ENCODE measurements at places on chromosomes 5 and 9. TPM values are rescaled to one million over a fixed set of nuclear protein-coding genes. Genes with fewer than 3 reads are reported as not detected.

Gene HSPA4
- 122 TPM for total RNA-seq

Gene SLC25A2
- total RNA-seq = 0.82 TPM

Gene NTNG2
- 2.5 TPM for total RNA-seq

Gene HRCT1
- not detected for total RNA-seq

Gene PCDH1
- not detected for total RNA-seq

Gene LCN9
- total RNA-seq = not detected

Gene PRRC2B
- total RNA-seq = 83.8 TPM

Gene CBY3
- not detected for total RNA-seq

Gene ADRB2
- total RNA-seq = 37.0 TPM

Gene HMCN2
- total RNA-seq = not detected

Gene FABP6
- 0.69 TPM for total RNA-seq

Gene ZFP37
- total RNA-seq = not detected

GRCh38 chr9:444528-444927, 229.9 kb downstream of the DOCK8 start:
- no peak overlapping the region for H3K27ac ChIP-seq
- H3K27me3 ChIP-seq = no peaks in the 10 kb centered on the region
- peaks cover 9% of the 10 kb centered on the region for H3K36me3 ChIP-seq
- H3K4me3 ChIP-seq = no peak overlapping the region

- no peak overlapping the region for H3K4me3 ChIP-seq
- H3K27me3 ChIP-seq = no peaks in the 10 kb centered on the region
- no peaks in the 10 kb centered on the region for H3K4me1 ChIP-seq
Measured at GRCh38 chr5:153674356-153674755, 183.9 kb downstream of the GRIA1 start.

GRCh38 chr9:134413890-134414623, 87.8 kb downstream of the RXRA start:
- H3K4me1 ChIP-seq = no peaks in the 10 kb centered on the region
- H3K27ac ChIP-seq = no peak overlapping the region
- no peak for DNase-seq
- no peaks in the 10 kb centered on the region for H3K36me3 ChIP-seq
- no peaks in the 10 kb centered on the region for H3K27me3 ChIP-seq

DNA sequence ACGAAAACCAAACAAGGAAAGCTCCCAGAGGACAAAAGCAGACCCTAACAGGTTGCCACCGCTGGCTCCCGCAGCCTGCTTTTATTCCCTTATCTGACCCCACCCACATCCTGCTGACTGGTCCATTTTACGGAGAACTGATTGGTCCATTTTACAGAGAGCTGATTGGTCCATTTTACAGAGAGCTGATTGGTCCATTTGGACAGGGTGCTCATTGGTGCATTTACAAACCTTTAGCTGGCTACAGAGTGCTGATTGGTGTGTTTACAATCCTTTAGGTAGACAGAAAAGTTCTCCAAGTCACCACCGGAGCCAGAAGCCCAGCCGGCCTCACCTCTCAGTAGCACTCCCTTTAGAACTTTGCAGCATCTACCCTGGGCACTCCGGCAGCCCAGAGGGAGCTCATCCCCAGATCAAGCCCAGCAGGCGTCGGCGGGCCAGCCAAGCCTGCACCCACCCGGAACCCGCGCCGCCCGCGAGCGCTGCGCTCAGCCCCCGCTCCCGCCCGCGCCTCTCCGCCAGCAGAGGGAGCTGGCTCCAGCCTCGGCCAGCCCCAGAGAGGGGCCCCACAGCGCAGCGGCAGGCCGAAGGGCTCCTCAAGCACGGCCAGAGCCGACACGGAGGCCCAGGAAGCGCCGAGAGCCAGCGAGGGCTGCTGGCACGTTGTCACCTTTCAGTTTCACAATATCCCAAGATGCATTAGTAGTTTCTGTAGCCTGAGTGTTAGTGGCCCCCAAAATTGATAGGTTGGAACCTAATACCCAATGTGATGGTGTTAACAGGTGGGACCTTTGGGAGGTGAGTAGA, 35.3 kb upstream of the CLPTM1L start:
- no peak overlapping the region for H3K4me3 ChIP-seq
- H3K27ac ChIP-seq = no peak overlapping the region
- H3K36me3 ChIP-seq = no peaks in the 10 kb centered on the region
- H3K4me1 ChIP-seq = no peaks in the 10 kb centered on the region
- H3K27me3 ChIP-seq = no peaks in the 10 kb centered on the region
- DNase-seq = no peak

- H3K4me3 ChIP-seq = no peak overlapping the region
- no peaks in the 10 kb centered on the region for H3K4me1 ChIP-seq
- H3K27ac ChIP-seq = no peak overlapping the region
- H3K36me3 ChIP-seq = no peaks in the 10 kb centered on the region
Measured at GRCh38 chr5:116671211-116671736, 96.7 kb upstream of the SEMA6A start.

- no peaks in the 10 kb centered on the region for H3K36me3 ChIP-seq
- H3K4me1 ChIP-seq = no peaks in the 10 kb centered on the region
- DNase-seq = peak; percentile 51
- H3K4me3 ChIP-seq = no peak overlapping the region
Measured at GRCh38 chr9:74379718-74380117, 117.4 kb upstream of the RORB start.

DNA sequence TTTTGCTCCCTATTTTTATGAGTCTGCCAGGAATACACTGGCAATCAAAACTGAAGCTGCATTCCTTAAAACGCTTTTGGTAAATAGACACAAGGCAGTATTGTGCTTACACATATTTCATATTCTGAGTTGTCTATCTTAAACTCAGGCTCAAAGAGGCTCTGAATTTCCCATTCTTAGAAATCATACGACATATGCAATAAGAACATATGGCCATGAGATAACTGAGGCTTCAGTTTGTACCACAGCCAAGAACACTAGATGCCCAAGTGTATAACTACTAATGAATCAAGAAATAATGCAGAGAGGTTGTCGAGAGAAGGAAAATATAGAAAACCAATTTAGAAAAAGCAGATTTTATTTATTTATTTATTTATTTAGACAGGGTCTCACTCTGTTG, 357.4 kb downstream of the NDUFS4 start:
- no peak overlapping the region for H3K27ac ChIP-seq
- no peaks in the 10 kb centered on the region for H3K4me1 ChIP-seq
- H3K4me3 ChIP-seq = no peak overlapping the region

DNA sequence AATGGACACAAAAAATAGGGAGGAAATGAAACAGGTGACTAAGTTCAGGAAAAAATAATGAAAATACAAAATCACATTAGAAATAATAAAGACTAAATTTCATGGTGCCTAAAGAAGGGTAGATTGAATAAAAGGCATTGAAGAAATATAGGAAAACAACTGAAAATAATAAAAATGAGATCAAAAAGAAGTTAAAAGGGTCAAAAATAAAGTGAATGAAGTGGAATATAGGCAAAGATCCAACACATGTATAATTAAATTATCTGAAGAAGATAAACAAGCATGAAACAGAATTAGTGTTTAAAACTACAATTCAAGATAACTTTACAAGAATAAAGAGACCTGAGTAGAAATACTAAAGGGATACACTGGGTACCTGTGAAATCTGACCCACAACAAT, 87.6 kb downstream of the SUSD1 start:
- H3K27me3 ChIP-seq = no peaks in the 10 kb centered on the region
- no peak overlapping the region for H3K4me3 ChIP-seq
- no peak overlapping the region for H3K27ac ChIP-seq
- DNase-seq = no peak
- H3K36me3 ChIP-seq = no peaks in the 10 kb centered on the region
- H3K4me1 ChIP-seq = no peaks in the 10 kb centered on the region

DNA sequence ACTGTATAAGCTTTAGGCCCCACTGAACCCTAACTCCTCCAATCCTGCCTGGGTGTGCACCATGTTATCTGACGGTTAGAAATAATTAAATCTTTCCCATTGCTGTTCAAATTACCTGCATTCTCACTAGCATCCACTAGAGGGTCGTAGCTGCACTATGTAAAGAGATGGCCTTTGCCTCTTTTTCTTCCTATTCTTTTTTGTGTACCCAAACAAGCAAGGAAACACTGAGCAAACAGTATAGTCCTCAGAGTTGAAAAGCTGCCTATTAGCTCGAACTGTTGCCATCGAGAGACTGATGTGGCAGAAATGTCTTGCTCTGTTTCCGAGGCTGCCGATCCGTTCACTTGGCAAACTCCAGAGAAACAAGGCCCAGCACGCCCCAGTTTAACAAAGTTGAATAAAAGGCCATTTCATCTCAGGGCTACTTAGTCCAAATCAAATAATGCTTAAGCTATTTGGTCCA, 163.8 kb upstream of the TRPM3 start:
- H3K4me1 ChIP-seq = no peaks in the 10 kb centered on the region
- H3K36me3 ChIP-seq = no peaks in the 10 kb centered on the region
- no peak overlapping the region for H3K4me3 ChIP-seq

GRCh38 chr5:11104651-11105112, 343.6 kb upstream of the DAP start:
- H3K27me3 ChIP-seq = no peaks in the 10 kb centered on the region
- H3K4me3 ChIP-seq = no peak overlapping the region

DNA sequence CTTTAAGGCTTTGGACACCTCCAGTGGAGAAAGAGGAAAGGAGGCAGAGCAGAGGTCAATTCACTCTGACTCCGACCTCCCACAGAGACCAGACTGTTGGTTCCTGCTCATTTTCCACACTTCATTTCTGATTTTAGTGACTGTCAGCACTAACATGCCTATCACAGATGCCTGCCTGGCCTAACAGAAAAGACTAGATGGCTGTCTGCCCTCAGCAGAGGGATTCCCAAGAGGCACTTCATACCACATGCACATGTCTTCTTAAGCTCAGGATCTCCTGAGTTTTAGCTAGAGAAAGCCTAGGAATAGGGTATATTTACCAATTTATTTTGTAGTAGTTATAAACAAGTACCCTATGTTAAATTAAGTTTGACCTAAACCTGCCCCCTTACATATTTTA, 336.0 kb downstream of the ENC1 start:
- no peak overlapping the region for H3K27ac ChIP-seq
- H3K27me3 ChIP-seq = no peaks in the 10 kb centered on the region
- H3K36me3 ChIP-seq = no peaks in the 10 kb centered on the region
- no peak for DNase-seq

- no peaks in the 10 kb centered on the region for H3K36me3 ChIP-seq
- DNase-seq = no peak
- no peaks in the 10 kb centered on the region for H3K4me1 ChIP-seq
- H3K4me3 ChIP-seq = no peak overlapping the region
- H3K27me3 ChIP-seq = no peaks in the 10 kb centered on the region
Measured at GRCh38 chr9:134442085-134442474, 115.8 kb downstream of the RXRA start.

GRCh38 chr5:53399926-53400697, 80.3 kb upstream of the FST start:
- no peak for DNase-seq
- no peak overlapping the region for H3K27ac ChIP-seq
- no peaks in the 10 kb centered on the region for H3K4me1 ChIP-seq

DNA sequence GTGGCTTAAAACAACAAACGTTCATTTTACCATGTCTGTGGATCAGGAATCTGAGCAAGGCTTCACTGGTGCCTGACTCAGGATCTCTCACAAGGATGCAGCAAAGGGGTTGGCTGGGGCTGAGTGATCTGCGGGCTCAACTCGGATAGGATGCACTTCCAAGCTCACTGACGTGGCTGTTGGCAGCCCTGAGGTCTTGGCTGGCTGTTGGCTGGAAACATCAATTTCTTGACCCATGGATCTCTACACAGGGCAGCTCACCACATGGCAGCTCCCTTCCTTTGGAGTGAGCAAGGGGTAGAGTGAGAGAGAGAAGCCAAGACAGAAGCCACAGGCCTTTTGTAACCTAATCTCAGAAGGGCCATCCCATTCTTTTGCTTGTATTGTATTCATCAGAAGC, 202.1 kb downstream of the NXNL2 start:
- H3K4me1 ChIP-seq = no peaks in the 10 kb centered on the region
- H3K36me3 ChIP-seq = no peaks in the 10 kb centered on the region
- no peaks in the 10 kb centered on the region for H3K27me3 ChIP-seq
- H3K27ac ChIP-seq = no peak overlapping the region
- no peak overlapping the region for H3K4me3 ChIP-seq

- H3K27ac ChIP-seq = no peak overlapping the region
- no peak for DNase-seq
- H3K36me3 ChIP-seq = no peaks in the 10 kb centered on the region
- no peaks in the 10 kb centered on the region for H3K27me3 ChIP-seq
- H3K4me3 ChIP-seq = no peak overlapping the region
- no peaks in the 10 kb centered on the region for H3K4me1 ChIP-seq
Measured at GRCh38 chr5:123105864-123106263, 16.8 kb downstream of the PRDM6 start.

GRCh38 chr9:130713286-130713960, 19.8 kb downstream of the EXOSC2 start:
- peak overlapping the region; percentile 88 for H3K4me3 ChIP-seq
- peaks cover 28% of the 10 kb centered on the region for H3K4me1 ChIP-seq
- H3K27ac ChIP-seq = peak overlapping the region; percentile 49
- H3K27me3 ChIP-seq = no peaks in the 10 kb centered on the region

- H3K27ac ChIP-seq = no peak overlapping the region
- H3K4me3 ChIP-seq = no peak overlapping the region
- no peaks in the 10 kb centered on the region for H3K27me3 ChIP-seq
- no peaks in the 10 kb centered on the region for H3K4me1 ChIP-seq
- H3K36me3 ChIP-seq = no peaks in the 10 kb centered on the region
Measured at GRCh38 chr9:3436629-3437420, 89.0 kb downstream of the RFX3 start.

DNA sequence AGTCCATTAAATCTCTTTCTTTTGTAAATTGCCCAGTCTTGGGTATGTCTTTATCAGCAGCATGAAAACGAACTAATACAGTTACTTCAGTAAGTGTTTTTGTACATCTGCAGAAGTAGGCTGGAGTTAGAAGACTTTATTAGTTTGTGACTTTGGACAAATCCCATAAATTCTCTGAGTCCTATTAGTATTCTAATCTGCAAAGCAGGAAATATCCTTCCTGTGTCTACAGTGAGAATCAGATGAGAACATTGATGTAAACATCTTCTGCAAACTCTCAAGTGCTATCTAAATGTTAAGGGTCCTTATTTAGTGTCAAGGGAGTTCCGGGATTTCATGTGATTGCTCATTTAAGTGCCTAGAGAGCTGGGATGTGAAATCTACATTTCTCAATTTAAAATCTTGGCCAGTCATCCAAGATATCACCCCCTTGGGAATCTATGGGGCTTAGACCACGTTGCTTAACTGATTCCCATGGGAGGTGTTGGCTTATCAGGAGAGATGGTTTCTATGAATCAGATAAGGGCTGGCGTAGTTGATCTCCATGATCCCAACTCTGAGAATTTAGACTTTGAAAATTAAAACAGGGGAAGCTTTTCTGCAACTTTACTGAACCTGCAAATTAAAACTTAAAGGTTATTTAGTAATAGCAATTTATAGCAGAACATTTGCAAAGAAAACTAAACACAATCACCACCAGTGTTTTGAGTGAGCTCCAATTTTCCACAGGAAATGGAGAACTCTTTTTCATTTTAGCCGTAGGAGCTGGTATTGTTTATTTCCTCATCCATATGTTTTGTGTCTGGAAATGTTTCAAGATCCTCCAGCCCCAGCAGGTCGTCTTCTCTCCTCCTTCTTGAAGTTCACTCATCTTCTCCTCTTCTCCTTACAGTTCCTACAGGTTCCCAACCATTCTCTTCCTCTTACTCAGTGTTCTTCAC, 241.6 kb upstream of the CD180 start:
- no peaks in the 10 kb centered on the region for H3K4me1 ChIP-seq
- no peaks in the 10 kb centered on the region for H3K36me3 ChIP-seq
- no peak for DNase-seq
- H3K4me3 ChIP-seq = no peak overlapping the region
- H3K27me3 ChIP-seq = no peaks in the 10 kb centered on the region

- H3K4me1 ChIP-seq = no peaks in the 10 kb centered on the region
- no peak overlapping the region for H3K27ac ChIP-seq
- no peak for DNase-seq
- H3K27me3 ChIP-seq = no peaks in the 10 kb centered on the region
- no peaks in the 10 kb centered on the region for H3K36me3 ChIP-seq
- no peak overlapping the region for H3K4me3 ChIP-seq
Measured at GRCh38 chr5:92879806-92880543, 701.0 kb downstream of the NR2F1-AS1 start.

- no peak for DNase-seq
- H3K4me1 ChIP-seq = no peaks in the 10 kb centered on the region
- no peak overlapping the region for H3K4me3 ChIP-seq
Measured at GRCh38 chr9:88605512-88606362, 70.8 kb downstream of the NXNL2 start.

Measured in Karpas-422 (cell line).